Mammary epithelial cell (primary cell): ENCODE measurements at places on chromosomes 7 and 10. TPM values are rescaled to one million over a fixed set of nuclear protein-coding genes. Genes with fewer than 3 reads are reported as not detected.
A peak's percentile ranks its signal among the peaks of the same experiment; 100 is the strongest.

- no peak for DNase-seq
These were observed 365.1 kb downstream of the WDR11 start for GRCh38 chr10:121216295-121216694.

DNA sequence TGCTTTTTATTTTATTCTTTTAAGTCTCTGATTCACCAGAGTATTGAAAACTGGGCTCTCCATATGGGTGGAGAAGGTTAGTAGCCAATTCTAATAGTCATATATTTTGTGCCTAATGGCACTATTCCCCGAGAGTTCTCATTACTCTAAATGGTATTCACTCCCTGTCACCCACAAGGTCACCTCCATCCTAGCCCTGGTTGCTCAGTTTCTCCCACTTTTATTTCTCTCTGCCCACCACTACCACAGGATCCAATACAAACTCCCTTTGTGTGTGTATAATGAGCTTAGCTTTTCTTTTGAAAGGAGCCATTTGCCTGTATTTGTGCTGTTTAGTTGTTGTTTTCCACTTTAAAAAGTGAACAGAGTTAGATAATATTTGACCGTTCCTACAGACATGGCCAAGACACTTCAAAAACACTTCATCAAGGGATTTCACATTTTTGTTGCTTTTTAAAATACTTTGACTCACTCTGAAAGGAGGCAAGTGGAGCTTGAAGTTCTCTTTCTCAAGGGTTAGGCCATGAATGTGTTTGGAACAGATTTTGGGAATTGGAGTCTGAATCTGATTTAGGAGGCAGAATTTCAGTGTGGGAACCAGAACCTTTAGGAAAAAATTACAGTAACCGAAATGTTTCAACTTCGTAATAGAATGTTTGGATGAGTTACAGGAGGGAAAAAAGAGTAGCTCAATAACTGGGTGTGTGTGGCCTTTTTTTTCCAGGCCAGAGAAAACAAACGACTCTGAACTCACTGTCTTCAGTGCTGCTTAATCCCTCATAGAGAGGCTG, 321.3 kb downstream of the BICC1 start:
- DNase-seq: no peak

DNA sequence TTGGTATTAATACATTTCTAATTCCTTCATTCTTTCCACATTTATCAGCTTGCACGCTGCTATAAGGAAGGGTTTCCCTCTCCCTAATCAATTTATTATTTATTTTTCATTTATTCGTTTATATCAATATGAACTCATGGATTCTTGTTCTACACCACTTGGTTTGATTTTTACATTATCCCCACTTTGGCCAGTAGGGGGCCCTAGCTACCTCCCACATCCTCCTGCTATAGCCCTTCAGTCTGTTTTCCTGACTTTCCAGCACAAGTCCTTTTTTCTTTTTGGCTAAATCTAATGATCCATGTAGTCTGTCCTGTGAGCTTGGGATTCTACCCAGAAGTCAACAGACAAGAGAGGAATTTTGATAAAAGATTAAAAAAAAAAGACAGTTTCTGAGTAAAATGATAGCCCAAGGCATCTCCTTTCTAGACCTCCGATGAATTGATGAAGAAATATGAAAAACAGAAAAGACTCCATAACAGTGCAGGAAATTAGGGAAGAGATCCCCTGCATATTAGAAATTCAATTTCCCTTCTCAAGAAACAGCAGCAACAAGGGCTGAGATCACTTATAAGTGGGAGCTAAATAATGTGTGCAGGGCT, 47.7 kb downstream of the LYZL2 start:
- peak; percentile 38 for DNase-seq

- DNase-seq: peak; percentile 8
These were observed 78.4 kb upstream of the ADO start for GRCh38 chr10:62726142-62726541.

DNA sequence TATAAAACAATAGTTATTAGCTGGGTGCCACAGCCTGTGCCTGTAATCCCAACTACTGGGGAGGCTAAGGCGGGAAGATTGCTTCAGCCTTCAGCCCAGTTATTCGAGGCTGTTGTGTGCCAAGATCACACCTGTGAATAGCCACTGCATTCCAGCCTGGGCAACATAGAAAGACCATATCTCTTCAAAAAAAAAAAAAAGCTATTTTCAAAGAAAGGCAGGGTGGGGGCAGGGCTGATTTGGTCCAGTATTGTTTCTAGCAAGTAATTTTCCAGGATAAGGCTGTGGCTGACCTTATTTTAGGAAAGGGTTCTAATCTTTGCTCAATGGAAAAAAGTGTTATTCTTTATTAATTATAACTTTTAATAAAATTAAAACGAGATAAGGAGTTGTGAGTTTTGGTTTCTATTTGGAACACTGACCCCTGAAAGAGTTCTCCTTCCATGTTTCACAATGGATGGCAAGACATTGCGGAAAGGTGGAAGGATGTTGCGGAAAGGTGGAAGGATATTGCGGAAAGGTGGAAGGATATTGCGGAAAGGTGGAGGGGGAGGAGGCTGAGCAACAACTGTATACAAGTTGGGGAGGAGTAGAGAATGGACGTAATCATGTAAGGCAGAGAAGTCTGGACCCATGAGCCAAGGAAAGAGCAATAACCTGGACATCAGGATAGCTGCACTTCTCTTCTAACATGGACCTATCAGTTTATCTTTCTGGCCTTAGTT, 1.5 kb upstream of the C1GALT1 start:
- no peak for DNase-seq

DNA sequence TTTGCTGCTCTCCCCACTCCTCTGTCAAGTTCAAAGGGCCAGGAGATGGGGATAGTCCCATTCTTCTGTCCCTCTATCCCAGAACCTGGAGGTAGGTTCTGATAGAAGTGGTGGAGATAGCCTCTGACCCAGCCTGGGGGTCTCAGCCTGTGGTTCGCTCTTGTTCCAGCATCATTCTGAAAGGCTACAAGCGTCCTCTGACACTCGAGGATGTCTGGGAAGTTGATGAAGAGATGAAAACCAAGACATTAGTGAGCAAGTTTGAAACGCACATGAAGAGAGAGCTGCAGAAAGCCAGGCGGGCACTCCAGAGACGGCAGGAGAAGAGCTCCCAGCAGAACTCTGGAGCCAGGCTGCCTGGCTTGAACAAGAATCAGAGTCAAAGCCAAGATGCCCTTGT, 14.5 kb downstream of the ABCC2 start:
- DNase-seq: no peak

DNA sequence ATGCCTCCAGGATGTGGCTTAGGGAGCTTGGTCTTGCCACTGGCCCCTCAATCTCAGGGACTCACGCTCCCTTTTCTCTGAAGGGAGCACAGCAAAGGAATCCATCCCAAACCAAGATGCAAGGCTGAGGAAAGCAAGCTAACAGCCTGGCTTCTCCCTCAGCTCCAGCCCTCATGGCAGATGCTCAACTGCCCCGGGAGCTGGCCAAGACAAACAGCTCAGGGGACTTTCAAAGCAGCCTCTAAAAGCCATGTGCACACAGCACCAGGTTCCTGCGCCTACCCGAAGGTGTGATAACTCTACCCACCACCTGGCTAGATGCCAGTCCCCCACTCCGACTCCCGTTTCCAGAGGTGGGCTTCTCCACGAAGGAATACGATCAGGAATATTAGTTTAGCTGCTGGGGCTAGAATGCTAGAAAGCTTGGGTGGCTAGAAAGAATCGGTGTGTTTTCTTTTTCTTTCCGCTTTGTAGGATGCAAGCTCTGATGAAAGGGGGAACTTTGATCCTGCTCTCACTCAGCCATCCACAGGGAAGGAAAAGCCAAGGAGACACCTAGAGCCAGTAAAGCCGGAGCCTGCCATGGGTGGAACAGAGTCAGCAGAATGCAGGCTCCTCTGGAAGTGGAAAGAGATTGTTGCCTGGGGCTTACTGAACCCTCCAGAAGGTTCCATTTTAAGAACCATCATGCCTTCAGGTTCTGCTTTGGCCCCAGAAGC, 89.0 kb upstream of the FGFR2 start:
- no peak for DNase-seq

DNA sequence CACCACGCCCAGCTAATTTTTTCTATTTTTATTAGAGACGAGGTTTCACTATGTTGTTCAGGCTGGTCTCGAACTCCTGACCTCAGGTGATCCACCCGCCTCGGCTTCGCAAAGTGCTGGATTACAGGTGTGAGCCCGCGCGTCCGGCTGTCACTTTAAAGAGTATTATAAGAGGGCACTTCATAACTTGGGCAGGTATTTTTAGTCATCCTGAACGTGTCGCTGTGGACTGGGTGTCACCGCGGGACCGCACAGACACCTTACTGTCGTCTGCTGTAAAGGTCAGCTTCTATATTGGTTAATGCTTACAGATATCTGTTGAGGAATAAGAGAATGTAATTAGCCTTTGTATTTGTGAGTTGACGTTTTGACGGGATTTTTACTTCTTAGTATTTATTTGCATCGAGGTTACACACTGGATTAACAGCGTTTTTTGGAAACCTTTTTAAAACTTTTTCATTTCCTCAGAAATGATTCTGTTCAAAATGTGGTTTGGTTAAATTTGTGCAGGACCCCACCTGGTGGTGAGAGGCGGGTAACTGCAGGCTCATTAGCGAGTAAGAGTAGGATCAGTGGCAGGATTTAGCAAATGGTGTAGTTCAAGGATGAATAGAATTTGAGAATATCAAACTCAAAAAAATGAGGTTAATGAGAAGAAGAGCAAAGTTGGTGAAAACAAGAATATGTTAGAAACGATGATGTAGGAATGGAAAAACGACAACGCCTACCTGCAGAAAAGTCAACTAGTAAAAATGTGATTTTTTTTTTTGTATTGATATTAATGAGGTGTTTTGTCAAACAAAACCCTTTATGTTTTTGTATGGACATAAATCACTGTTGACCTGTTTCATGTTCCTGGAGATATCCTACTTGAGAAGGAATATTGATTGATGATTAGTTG, 3.2 kb downstream of the DNAJB6 start:
- DNase-seq: peak; percentile 65

DNA sequence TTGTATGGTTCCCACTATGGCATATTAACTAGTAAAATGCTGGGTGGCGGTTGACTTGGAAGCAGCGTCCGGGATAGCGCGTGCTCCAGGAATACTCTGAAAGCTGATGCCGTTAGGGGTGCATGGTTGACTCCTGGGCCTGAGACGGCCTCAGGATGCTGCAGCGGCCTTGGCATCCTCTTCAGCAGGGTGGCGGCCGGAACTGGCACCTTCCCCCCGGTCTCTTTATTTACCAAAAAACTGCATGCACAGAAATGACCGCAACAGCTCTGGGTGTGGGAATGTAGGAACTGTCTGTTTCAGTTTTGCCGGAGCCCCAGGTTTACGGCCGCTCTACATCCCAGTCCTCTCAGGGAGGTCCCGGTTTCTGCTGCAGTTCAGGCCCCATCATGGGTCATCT, 28.8 kb downstream of the PFKP start:
- DNase-seq: no peak

DNA sequence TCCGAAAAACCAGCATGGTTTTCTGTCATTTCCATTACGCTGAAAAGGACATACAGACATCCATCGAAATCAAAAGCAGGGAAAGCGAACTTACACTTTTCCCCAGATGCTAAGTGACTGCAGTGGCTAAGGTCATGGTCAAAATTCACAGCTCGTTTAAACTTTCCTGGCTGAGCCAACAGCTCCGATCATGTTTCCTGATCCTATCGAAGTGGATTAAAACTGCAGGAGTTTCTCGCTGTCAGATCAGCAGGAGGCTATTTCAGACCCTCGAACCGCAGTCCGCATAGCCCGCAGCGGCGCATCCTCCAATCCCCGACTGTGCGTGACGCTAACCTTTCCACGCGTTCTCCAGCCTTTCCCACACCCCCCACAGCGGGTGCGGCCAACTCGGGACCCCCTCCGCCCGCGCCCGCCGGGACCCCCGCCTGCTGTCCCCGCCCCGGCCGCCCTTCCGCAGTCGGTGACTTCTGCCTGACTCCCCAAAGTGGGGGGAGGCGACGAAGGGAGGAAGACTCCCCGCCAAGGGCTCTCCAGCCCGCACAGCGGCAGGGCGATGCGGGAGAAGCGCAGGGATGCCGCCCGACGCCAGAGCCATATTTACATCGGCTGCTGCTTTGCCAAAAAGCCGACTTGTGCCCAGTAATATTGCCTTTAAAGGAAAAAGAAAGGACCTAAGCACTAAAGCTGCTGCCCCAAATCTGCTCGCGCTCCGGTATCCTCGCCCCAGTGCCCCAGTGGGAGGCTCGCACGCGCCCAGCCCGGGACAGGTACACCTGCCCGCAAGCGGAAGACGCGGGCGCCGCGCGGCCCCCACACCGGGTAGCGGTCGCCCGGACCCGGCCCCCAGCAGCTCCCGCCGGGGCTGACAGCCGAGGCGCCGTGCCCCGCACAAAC, 1.2 kb downstream of the PIP4K2A start:
- peak; percentile 19 for DNase-seq

GRCh38 chr7:117041822-117042221, 88.5 kb downstream of the ST7 start:
- DNase-seq: no peak

GRCh38 chr7:116740755-116741462, 68.9 kb downstream of the MET start:
- peak; percentile 73 for DNase-seq

GRCh38 chr7:120729245-120729644, 128.7 kb downstream of the TSPAN12 start:
- no peak for DNase-seq

GRCh38 chr7:65404020-65404419, 30.4 kb downstream of the ZNF92 start:
- no peak for DNase-seq

DNA sequence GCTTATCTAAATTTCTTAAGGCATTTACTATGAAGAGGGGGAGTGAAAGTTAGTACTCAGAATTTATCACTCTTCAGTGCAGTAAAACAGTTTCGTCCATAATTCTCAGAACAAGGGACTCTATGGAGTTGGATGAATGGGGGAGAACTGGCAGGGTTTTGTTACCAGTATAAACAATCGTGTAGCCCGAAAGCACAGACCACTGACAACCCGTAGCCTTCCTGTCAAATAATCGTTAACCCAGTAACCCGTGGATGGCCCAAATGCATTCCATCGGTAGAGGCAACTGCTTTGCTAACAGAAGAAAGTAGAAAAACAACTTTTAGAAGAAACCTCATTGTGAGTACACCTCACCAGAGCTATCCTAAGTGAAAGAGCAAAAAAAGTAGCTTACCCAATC, 583.9 kb downstream of the NXPH1 start:
- no peak for DNase-seq

DNA sequence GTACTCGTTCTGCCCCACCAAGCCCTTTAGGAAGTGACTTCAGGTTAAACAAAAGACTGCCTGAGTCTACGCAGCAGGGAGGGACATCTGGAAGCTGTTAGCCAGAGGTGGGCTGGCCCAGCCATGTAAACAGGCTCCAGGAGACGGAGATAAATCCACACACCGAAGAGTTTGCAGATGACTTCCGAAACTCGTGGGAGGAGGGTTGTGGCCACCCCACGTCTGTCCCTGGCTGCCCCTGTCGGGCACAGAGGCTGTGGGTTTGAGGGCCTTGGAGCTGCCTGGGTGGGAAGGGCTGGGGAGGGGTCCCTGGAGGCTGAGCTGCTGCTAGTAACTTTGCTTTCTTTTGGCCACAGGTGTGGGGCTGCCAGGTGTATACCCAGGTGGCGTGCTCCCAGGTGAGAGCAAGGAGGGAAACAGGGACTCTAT, 15.6 kb downstream of the ELN start:
- no peak for DNase-seq

The CRHR2 gene
- polyA plus RNA-seq: not detected

The ASAH2B gene
- polyA plus RNA-seq: 4.5 TPM

The SSC4D gene
- 0.93 TPM for polyA plus RNA-seq

The FKBP14 gene
- polyA plus RNA-seq: 11.2 TPM

The TFEC gene
- polyA plus RNA-seq: not detected

The DNAJC2 gene
- polyA plus RNA-seq: 13.6 TPM

The ANKRD61 gene
- polyA plus RNA-seq: 0.22 TPM

The RNF133 gene
- polyA plus RNA-seq: not detected

The PDE1C gene
- 8.0 TPM for polyA plus RNA-seq

The SPDYE8 gene
- not detected for polyA plus RNA-seq

The SPDYE9 gene
- polyA plus RNA-seq: not detected

The GIMAP2 gene
- 0.31 TPM for polyA plus RNA-seq

The TFR2 gene
- polyA plus RNA-seq: 0.23 TPM
